ENCODE measurements at places on chromosomes 3 and 15.

DNA sequence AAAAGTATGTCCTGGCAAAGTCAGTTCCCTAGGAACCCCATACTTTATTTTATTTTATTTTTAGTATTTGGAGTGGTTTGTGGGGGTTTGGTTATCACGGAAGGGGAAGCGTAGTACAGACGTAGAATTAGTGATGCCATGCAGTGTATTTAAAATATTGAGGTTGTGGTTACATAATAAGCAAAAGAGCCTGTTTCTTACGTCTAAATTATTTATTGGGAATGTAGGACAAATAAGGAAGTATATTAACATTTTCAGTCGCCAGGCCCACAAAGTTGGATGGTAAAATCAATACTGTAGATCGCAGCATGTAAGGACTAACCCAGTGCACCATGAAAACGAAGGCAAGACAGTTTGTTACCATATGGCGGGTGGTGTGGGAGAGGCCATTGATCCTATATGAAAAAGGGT, 558 bp downstream of the DTWD1 start:
- DNase-seq = no peak

- no peak for DNase-seq
Measured at GRCh38 chr15:31517711-31518110, 191.1 kb downstream of the KLF13 start.

DNA sequence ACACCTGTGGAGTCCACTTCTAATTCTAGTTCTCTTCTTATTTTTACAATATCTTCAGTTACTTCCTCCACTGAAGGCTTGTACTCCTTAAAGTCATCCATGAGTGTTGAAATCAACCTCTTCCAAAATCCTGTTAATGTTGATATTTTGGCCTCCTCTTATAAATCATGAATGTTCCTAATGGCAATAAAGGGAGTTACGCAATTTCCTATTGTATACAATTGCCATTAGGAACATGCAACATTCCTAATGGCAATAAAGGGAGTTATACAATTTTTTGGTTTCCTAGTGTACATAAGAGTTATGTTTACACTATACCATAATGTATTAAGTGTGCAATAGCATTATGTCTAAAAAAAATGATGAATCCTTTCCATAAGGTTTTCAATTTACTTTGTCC, 9.2 kb upstream of the TIGIT start:
- no peak for DNase-seq

DNA sequence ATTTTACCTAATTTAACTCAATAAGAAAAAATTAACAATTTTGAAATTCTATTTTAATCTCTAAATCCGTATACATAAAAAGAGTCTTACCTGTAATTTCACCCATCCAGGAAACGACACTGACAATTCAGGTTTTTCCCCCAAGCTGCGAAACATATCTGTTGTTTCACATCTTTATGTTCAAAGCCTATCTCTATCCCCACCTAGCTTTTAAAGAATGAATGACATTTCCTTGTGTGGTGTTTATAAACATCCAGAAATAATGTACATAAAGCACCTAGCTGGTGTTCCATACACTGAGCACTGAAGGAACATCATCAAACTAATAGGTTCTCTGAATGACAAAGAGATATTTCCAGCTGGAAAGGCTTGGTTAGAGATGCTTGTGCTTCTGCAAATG, 867.8 kb downstream of the SQOR start:
- no peak for DNase-seq

GRCh38 chr3:190076136-190076535, 44.6 kb downstream of the P3H2 start:
- no peak for DNase-seq

GRCh38 chr3:11273891-11274291, 1.7 kb downstream of the ATG7 start:
- DNase-seq = no peak

- no peak for DNase-seq
Measured at GRCh38 chr3:130539005-130539404, 22.0 kb downstream of the COL6A6 start.

GRCh38 chr3:8509961-8510360, 8.3 kb downstream of the LMCD1 start:
- no peak for DNase-seq

GRCh38 chr3:87390353-87390752, 114.0 kb upstream of the POU1F1 start:
- no peak for DNase-seq
